Esophagus muscularis mucosa (tissue), 4 donors: ENCODE measurements at places on chromosomes 5 and 9. TPM values are rescaled to one million over a fixed set of nuclear protein-coding genes. Genes with fewer than 3 reads are reported as not detected.

Gene MRPL41
- 76.8 TPM for total RNA-seq

Gene SQSTM1
- 453 TPM for total RNA-seq

Gene MARCOL
- total RNA-seq: not detected

- DNase-seq: no peak
These were observed 337.3 kb upstream of the RFX3 start for GRCh38 chr9:3863111-3863528.

Gene C6
- 1.7 TPM for total RNA-seq
